Ecto neural progenitor cell (in vitro differentiated cells): ENCODE measurements at places on chromosomes 13 and 19.
A peak's percentile ranks its signal among the peaks of the same experiment; 100 is the strongest.

GRCh38 chr19:38701455-38702063 lies 42.7 kb downstream of the CAPN12 start:
- DNase-seq = no peak

- no peak for DNase-seq
Measured at GRCh38 chr13:31891472-31891871, 140.1 kb upstream of the FRY start.

GRCh38 chr19:53424968-53425597 lies 6.7 kb upstream of the ZNF761 start:
- peak; percentile 80 for DNase-seq

DNA sequence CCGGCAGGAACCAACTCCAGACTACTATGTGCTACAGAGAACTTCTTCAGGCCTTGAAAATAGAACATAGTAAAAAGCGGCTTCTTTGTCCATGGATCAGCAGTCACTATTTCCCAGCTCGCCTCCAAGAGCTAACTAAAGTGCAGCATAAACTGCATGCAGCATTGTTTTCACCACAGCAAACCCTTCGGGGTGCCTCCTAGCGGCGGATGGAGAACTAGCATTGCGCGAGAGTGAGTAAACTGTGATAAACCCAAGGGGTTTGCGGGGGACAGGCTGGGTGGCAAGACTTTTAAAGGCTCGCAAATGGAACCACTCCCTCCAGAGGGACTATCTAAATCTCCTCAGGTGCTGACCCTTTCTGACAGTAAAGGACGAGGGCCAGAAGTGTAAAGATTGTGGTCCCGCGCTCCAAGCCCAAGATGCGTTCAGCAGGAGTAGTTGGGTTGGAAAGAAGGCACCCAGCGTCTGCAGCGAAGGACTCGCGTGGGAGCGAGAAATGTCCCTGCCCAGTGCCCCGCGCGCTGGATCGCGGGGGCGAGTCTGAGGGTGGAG lies 21.5 kb upstream of the SGCG start:
- peak; percentile 79 for DNase-seq

GRCh38 chr13:103130146-103130545 lies 63.9 kb upstream of the SLC10A2 start:
- DNase-seq = no peak

- DNase-seq = no peak
Measured at GRCh38 chr13:21556051-21556450, 47.9 kb downstream of the MICU2 start.
